ENCODE measurements at places on chromosomes 5 and 9. TPM values are rescaled to one million over a fixed set of nuclear protein-coding genes. Genes with fewer than 3 reads are reported as not detected.

NOXA1 gene
- 0.65 TPM for total RNA-seq

GGTA1 gene
- total RNA-seq = not detected

EDIL3 gene
- total RNA-seq = 7.8 TPM

TICAM2 gene
- total RNA-seq = 0.03 TPM

NCS1 gene
- total RNA-seq = 28.5 TPM

PCDHB15 gene
- 9.4 TPM for total RNA-seq

KCNV2 gene
- not detected for total RNA-seq

ELAVL2 gene
- 21.1 TPM for total RNA-seq

PCDHA11 gene
- 6.3 TPM for total RNA-seq

DNA sequence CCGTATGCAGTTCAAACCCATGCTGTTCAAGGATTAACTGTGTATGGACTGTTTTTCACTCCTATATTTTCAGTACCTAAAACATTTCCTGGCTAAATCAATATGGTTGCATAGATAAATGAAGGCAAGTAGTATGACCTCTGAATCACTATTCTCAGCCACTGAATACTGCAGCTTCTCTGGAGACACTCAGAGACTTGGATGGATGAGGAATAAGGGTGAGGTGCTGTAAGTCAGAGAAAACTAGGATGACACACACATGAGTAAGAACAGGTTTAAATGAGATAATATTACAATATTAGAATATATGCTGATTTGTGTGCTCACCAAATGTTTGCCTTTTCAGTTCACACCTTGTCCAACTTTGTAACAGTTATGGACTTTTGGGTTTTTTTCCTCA, 26.0 kb upstream of the ANXA1 start:
- DNase-seq = no peak

- DNase-seq = no peak
Measured at GRCh38 chr9:76162086-76162730, 232.0 kb downstream of the RFK start.

DNA sequence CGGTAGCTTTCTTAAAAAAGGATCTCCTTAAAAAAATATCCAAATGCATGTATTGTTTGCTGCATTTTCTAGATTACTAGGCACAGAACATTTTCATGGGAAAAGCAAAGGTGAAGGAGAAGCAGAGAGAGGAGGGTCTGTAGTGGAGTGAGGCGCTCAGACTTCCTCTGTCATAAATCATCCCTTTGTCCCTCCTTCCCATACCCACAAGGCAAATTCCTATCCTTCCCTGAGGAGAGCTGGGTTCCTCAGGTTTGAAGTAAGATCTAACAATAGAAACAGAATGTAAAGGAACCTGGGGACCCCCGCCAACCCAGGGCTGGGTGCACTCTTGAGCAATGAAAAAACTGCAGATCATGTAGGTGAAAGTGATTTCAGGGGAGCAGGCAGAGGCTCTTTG, 149.2 kb upstream of the ANKH start:
- DNase-seq = no peak

GRCh38 chr9:12849486-12850003, 74.7 kb downstream of the LURAP1L start:
- no peak for DNase-seq

- DNase-seq = no peak
Measured at GRCh38 chr9:101592788-101593187, 2.0 kb downstream of the PPP3R2 start.

DNA sequence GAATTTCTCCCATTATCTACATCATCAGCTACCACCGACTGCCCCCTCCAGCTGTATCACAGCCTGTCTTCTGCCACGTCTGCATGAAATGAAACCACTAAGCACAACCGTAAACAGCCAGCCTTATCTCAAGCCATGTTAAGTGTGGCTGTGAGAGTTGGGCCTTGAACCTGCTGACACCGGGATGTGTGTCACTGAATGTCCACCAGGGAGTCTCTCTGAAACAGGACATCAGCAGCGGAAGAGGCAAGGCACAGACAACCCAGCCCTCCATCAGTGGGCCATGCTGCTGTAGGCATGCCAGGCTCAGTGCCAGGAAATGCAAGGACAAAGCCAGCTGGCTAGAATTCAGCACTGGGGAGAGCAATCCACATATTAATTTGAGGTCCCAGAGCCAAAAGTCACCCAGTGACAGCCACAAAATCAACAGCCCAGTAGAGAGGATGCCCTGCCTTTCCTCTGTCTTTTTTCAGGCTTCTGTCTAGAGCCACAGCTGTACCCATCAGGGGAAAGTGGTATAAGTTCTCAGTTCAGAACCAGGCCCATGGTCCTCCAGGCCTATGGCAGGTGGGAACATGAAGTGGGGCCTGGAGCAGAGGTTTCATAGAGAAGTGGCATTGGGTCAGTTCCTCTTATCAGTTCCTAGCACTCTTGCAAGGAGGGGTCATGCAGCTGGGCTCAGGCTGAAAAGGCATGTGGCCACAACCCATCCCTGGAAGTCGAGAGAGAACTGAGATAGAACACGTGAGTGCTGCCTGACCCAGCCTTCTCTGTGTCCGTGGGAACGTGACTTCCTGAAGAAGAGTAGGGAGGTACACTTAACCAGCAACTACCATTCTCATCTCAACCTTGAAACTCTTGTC, 199.4 kb downstream of the ESM1 start:
- DNase-seq = no peak

DNA sequence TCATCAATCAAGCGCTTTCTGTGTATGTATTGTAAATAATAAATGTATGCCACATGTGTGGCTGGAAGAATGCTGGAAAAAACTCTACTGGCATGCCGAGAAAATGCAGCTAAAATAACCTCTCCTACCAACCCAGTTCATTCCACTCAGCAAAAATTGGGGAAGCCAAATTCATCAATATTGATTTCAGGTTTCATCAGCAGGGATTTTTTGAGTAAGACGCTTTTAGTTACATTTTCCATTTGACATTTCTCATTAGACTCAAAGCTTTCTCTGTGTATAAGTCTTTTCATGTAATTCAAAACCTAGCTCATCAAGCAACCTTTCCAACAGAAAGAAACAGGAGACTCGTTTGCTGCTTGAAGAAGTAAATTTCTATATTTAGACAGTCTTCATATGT, 338.1 kb downstream of the DMRT2 start:
- no peak for DNase-seq

DNA sequence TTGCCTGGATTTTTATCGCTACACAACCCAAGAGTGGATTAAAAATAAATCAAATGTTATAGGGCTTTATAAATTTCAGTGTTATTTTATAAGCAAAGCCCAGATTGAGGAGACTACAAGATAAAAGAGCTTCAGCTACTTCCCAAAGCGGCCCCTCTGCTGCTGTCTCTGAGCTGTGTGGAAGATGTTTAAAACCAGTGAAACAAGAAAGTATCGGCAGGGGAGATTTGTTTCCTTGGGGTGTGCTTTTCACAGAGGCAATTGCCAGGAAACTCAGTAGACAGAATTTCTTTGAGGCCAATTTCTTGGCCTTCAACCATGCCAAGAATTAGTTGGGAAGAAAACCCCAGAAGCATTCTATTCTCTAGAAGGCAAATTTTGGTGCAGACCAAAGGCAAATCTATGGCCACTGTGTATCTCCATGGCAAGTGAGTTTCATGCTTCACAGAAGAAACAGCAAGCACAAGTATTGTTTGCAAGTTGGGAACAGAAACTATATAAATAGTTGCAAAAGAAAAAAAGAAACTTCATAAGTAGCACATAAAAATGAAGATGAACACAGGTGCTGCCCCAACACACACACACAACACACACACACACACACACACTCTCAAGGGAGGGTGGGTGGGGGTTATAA, 197.2 kb downstream of the PARP8 start:
- DNase-seq = no peak

- DNase-seq = no peak
Measured at GRCh38 chr5:168327994-168328393, 36.5 kb downstream of the WWC1 start.

DNA sequence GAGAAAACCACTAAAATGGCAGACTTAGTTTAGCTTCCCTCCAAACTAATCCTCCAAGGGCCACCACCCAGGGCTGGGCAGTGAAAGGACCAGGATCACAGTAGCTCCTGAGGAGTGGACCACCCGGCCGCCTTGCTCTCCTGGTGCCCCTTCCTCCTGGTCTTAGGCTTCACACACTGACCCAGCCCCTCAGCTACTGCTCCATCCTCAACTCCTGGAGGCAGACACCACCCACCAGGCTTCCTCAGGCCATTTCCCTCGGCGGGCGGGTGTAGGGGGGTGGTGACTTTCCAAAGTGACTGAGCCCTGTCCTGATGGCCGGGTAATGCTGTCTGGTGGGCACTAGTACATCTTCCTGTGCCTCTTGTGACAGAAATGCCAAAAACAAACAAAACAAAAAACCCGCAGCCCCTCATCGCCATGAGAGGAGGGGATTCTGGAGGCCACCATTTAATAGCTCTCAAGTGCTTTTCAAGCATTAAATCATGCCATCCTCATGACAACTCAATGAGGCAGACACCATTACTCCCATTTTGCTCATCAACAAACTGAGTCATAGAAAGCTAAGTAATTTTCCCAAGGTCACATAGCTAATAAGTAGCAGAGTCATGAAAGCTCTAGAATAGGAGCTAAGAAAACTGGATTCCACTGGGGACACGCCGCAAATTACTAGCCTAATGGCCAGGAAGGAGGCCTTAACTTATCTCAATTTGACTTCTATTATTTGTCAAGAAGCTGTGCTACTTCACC, 91.3 kb upstream of the LRRTM2 start:
- no peak for DNase-seq

- no peak for DNase-seq
Measured at GRCh38 chr5:132302413-132302812, 8.2 kb downstream of the SLC22A4 start.

GRCh38 chr9:91712811-91713210, 237.2 kb downstream of the ROR2 start:
- no peak for DNase-seq

DNA sequence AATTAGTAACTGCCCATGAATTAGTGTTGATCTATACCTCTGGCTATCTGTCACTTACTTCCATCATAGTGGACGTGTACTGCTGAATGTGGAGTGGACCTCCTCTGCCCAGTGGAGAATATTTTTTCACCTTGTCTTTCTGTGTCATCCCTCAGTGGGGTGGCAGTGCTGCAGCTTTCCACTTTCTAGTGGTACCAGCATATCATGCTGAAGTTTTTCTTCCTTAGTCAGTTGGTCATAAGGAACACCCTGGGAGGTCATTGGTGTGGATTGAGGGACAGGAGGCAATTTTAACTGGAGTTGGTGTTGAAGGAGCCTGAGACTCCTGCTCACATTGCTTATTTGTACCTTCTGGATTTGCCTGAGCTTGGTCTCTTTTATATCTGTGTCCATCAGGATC, 151.7 kb upstream of the ANKH start:
- no peak for DNase-seq

DNA sequence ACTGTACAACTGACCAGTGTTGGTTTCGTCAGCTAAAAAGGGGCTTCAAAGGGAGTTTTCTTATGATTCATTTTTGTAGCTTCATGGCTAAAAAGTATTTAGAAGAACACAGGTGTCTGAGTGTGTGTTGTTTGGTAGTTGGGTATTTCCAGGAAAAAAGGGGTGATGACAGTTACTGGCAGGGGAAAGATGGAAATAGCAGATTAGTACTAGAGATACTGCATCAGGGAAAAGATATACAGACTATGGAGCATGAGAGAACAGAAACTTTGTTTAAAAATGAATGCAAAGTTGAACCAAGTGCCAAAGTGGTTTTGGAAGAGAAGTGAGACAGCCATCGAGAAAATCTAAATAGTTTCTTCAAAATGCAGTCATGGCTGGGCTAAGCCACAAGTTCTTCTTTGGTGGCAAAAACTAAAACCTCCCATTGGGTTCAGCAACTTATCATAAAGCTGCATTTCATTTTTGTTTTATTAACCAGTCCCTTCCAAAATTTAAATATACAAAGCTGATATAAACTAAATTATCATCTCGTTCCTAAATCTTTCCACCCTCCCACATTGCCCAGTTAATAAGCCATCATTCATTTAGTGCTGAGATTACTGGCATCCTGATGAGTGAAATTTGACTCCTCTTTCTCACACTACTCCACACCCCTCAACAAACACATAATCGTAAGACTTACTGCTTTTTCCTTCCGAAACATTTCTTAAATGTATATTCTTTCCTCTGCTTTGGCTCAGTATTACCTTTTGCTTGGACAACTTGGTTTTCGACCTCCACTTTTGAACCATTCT, 33.5 kb downstream of the ELL2 start:
- DNase-seq = no peak

DNA sequence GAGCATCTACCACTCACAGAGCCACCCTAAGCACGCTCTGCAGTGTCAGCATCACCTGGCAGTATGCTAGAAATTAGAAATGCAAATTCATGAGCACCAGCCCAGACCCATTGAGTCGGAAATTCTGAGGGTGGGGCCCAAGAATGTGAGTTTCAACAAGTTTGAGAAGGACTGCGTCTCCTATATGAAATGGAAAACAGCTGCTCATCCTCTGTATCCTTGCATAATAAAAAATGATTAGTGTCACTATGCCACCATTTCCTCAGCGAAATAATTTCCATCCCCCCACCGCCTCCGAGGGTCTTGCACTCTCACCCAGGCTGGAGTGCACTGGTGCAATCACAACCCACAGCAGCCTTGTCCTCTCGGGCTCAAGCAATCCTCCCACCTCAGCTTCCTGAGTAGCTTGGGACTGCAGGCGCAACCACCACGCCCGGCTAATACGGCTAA, 1.3 kb upstream of the IQGAP2 start:
- DNase-seq = no peak

GRCh38 chr9:21751998-21752397, 50.4 kb upstream of the MTAP start:
- peak; percentile 12 for DNase-seq

GRCh38 chr5:82151662-82152061, 126.5 kb downstream of the RPS23 start:
- DNase-seq = no peak
